Activated naive CD8-positive, alpha-beta T cell treated with anti-CD3 and anti-CD28 coated beads for 36 hours (primary cell): ENCODE measurements at places on chromosomes 6 and 20.

DNA sequence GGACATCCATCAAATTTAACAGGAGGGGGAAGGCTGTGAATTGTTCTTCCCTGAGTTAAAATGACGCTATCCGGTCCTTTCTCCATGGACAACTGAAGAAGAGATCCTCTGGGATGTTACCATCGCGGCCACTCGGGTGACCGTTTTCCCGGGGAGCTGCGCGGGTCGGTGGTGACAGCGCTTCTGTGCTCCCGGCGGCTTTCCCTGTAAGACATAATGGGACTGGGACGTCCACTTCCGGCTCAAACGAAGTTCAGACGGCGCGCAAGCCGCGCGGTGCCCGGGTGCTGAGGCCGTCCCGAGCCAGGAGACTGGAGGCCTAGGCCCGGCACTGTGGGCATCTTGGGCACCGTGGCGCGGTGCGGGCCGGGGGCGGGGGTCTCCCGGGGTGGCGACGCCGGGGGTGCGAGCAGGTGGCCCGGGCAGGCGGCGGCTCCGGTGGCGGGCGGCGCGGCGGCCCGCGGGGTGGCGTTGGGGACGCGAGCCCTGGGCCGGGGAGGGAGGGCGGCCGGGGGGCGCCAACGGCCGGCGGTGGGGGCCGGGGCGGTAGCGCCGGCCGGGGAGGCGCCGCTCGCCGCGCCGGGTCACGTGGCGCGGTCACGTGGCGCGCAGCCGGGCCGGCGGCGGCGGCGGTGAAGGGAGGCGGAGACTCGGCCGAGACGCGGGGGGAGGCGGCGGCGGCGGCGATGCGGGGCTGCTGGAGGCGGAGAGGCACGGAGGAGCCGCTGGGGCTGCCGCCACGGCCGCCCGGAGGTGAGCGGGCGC, 63.6 kb downstream of the GTF2H5 start:
- peak; percentile 82 for DNase-seq

DNA sequence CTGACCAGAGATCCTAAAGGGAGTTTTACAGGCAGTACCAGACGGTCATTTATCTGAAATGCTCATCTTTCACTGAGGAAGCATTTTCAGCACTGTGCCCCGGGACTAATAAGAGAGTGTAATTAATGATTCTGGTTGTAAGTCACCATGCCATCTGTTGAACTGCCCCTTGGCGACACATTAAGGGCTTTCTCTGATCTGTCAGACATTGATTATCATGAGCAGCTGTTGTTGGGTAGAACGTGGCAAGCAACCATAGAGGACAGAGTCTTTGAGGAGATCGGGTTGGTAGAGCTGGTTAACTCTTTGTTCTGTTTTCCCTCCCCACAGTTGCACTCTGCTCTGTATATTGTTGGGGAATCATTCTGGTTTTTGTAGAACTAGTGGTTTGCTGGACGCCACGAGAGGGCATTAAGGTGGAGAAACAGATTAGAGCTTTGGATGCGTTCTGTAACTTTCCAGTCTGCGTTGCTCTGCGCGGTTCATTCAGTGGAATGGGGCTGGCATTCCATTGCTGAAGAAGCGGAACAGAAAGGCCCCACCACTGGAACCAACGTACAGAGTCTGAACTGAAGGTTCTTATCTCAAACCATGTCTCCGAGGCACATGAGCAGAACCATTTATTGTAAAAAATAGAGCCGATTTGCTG, 34.3 kb downstream of the RPRD1B start:
- DNase-seq: no peak

GRCh38 chr20:61684583-61685235, 381.0 kb downstream of the TAF4 start:
- no peak for DNase-seq

DNA sequence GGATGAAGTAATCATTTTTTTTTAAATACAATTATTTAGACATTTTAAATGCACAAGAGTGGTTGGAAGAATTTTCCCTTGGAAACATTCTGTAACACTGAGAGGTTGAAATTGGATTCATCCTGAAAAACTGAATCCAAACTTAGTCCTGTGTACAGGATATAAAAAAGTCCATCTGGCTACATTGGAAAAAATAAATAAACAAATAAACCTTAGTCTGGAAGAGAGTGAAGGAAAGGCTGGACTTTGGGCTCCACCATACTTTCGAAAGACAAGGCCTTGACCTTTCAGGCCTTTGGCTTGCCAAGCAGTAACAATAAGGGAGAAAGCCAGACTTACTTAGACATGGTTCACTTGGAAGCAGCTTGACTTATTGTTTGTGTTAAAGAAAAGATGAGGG, 664.3 kb downstream of the TENT5A start:
- DNase-seq: no peak

DNA sequence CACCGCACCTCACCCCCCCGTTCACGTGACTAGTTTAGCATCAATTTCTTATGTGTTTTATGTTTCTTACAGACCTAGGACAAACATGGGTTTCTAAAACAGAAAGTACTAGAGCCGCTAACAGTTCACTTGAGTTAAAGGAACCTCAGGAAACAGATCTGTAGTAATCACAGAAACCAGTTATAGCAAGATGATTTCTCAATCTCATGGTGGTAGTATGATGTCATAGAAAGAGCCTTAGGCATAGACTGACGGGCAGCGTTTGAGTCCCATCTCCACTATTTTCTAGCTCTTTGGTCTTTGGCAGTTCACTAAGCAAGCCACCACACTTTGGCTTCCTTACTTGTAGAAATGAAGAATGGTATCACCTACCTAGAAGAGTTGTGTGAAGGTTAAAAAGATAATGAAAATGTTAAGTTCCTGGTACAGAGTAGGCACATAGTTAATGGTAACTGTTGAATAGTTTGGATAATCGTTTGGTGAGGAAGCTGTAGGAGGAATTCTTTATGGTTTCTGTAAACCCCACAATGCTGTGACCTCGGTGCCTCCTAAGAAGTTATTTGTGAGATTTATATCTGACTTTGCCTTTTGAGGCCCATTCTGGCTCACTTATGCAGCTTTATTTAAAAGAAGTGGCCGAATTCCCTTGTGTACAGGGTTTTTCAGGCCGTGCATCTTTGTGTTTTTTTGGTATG, 21.3 kb downstream of the CTNNBL1 start:
- DNase-seq: no peak

- no peak for DNase-seq
Observed at GRCh38 chr6:44737341-44737740, 349.8 kb downstream of the CDC5L start.

DNA sequence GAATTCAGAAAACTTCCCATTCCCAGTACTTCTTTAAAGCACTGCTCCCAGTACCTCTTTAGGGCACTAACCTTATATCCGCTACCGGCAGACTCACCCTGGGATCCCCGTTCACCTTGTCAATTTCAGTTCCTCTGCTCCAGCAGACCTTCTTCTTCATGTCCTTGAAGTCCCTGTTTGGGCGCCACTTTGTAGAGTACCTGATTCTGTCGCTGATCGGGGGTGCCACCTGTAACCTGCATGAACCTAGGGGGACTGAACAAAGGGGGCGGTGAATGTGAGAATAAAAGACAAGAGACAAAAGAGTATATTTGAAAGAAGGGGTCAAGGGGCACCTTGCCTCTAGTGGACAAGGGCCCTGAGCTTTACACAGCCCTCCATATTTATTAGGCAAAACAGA, 4.9 kb upstream of the GINS1 start:
- no peak for DNase-seq

DNA sequence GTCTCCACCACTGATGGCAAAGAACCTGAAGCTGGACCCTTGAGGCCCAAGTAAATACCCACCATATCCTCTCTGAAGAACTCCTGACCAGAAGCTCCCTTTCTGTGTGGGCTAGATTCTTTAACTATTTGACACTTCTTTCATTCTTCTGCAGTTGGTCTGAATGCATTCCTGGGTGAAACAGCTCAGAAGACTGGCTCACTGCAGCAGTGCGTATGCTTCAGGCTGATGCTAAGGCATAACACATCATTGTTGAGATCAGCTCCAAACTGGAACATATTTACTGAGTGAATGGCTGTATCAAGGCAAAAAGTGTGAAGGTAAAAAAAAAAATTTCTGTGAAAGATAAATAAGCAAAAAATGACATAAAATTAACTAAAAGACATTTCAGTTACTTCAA, 19.7 kb downstream of the ZSCAN23 start:
- DNase-seq: no peak

GRCh38 chr6:14235653-14236356, 118.2 kb downstream of the CD83 start:
- no peak for DNase-seq

- no peak for DNase-seq
Observed at GRCh38 chr20:17024513-17025119, 202.2 kb upstream of the PCSK2 start.

GRCh38 chr6:18328070-18328469, 59.1 kb upstream of the RNF144B start:
- DNase-seq: no peak

DNA sequence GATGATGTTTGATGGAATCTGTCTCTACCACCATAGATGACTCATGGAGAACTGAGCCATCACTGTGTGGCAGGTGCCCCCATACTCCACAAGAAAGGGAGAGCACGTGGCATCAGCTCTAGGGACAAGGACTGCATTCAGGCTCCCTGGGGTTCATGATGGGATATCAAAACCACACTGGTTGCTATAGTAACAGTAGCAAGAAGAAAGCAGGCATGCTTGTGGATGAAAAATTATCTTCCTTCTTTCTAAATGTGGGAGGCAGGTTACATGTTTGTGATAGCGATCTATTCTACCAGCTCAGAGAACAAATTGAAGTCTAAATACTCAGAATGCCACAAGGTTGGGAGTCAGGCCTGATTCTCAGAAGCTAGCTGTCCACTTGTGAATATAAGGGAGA, 224.2 kb downstream of the ARHGAP18 start:
- no peak for DNase-seq

GRCh38 chr6:87071683-87072082, 23.2 kb downstream of the CGA start:
- DNase-seq: no peak

- no peak for DNase-seq
Observed at GRCh38 chr6:155351273-155352129, 37.2 kb upstream of the TFB1M start.

- no peak for DNase-seq
Observed at GRCh38 chr6:137259349-137259748, 40.2 kb upstream of the IFNGR1 start.

- DNase-seq: no peak
Observed at GRCh38 chr6:17850281-17850680, 137.2 kb downstream of the KIF13A start.

DNA sequence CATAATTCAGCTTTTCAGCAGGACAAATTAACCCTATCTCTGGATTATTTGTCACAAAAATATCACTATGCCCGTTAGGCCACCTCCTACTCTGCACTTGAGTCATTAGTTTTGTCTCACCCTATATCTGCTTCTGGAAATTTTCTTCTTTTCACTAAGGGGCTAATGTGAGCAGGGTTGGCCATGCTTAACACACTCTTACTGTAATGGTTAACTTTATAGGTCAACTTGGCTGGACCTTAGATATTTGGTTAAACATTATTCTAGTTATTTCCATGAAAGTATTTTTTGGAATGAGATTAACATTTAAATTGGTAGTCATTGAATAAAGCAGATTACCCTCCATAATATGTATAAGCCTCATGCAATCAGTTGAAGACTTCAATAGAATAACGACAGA, 394.6 kb upstream of the PTCHD4 start:
- DNase-seq: no peak

GRCh38 chr6:66731310-66731709, 1024.3 kb upstream of the EYS start:
- no peak for DNase-seq

DNA sequence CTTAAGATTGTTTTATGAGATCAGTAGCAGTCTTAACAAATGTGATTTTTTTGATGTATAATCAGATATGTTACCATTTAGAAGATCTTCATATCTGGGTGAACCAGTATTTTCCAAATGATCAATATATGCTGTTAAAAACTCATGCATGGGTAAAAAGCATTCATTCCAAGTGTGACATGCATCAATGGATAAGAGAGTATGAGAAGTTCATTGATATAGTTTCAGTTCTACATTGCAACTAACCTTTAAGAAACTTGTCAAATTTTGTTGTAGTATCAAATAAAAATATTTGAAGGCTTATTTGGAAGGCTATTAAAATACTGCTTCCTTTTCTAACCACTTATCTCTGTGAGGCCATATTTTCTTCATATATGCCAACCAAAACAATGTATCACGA, 117.7 kb downstream of the FIG4 start:
- DNase-seq: no peak

DNA sequence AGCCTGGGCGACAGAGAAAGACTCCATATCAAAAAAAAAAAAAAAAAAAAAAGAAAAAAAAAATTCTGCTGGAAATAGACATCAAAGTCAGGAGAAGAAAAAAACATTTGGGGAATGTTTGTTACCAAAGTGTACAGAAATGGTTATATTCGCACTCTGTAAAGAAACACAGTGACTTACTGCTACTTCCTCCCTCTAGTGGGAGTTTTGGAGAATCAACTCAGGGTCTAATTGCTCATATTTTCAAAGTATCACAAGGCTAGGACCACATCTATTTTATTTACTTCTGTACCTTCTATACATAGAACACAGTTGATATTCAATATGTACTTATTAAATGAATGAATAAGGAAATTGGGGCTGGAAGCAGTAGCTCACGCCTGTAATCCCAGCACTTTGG, 24.4 kb downstream of the ARG1 start:
- DNase-seq: no peak

- no peak for DNase-seq
Observed at GRCh38 chr20:11270566-11270965, 596.8 kb upstream of the JAG1 start.

- no peak for DNase-seq
Observed at GRCh38 chr6:17710331-17710730, 3.6 kb upstream of the NUP153 start.
